GM12878 (cell line): ENCODE measurements at places on chromosomes 5 and 9. TPM values are rescaled to one million over a fixed set of nuclear protein-coding genes. Genes with fewer than 3 reads are reported as not detected.

GRCh38 chr9:130995086-130996011 lies 13.6 kb upstream of the LAMC3 start:
- no peaks in the 10 kb centered on the region for H3K4me1 ChIP-seq
- DNase-seq, result no peak
- H3K36me3 ChIP-seq, result no peaks in the 10 kb centered on the region
- H3K4me3 ChIP-seq, result no peak overlapping the region
- no peak overlapping the region for H3K27ac ChIP-seq

- H3K27me3 ChIP-seq, result no peaks in the 10 kb centered on the region
- no peak for DNase-seq
- no peaks in the 10 kb centered on the region for H3K4me1 ChIP-seq
- no peaks in the 10 kb centered on the region for H3K36me3 ChIP-seq
- H3K27ac ChIP-seq, result no peak overlapping the region
- H3K4me3 ChIP-seq, result no peak overlapping the region
Observed at GRCh38 chr5:27020973-27021372, 17.4 kb downstream of the CDH9 start.

GRCh38 chr5:159971931-159972461 lies 36.9 kb upstream of the TTC1 start:
- H3K27ac ChIP-seq, result no peak overlapping the region
- H3K4me1 ChIP-seq, result no peaks in the 10 kb centered on the region
- no peak for DNase-seq
- no peaks in the 10 kb centered on the region for H3K36me3 ChIP-seq

STKLD1 gene
- polyA plus RNA-seq, result 0.07 and 0.29 TPM in 2 replicates

GRCh38 chr5:89095341-89095740 lies 212.4 kb upstream of the MEF2C start:
- H3K4me1 ChIP-seq, result peaks cover 12% of the 10 kb centered on the region
- no peaks in the 10 kb centered on the region for H3K27me3 ChIP-seq
- H3K27ac ChIP-seq, result no peak overlapping the region

DNA sequence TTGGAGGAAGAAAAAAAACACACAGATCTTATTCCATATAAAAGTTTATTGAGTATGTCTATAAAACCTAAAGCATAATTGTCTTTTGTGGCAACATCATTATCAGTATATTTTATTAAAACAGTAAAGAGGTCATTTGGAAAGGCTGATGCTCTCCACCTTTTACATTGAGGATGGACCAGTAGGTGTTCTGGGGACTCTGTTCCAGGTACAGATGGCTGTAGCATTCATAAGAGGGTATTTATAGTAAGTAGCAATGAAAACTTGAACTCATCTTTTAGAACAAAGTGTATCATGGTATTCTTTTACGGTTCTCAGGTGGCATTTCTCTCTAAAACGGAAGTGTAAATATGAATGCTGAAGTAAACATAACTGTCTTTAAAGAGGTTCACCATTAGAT lies 1.8 kb downstream of the GABRA6 start:
- no peaks in the 10 kb centered on the region for H3K4me1 ChIP-seq
- H3K27me3 ChIP-seq, result no peaks in the 10 kb centered on the region
- H3K36me3 ChIP-seq, result no peaks in the 10 kb centered on the region
- no peak overlapping the region for H3K27ac ChIP-seq
- H3K4me3 ChIP-seq, result no peak overlapping the region
